CD4-positive, alpha-beta T cell treated with Interleukin-2 at 100 ng/mL for 4 hours (primary cell): ENCODE measurements at places on chromosomes 3 and 15.
A peak's percentile ranks its signal among the peaks of the same experiment; 100 is the strongest.

- no peak for DNase-seq
Measured at GRCh38 chr3:174335910-174336309, 523.2 kb upstream of the NAALADL2 start.

DNA sequence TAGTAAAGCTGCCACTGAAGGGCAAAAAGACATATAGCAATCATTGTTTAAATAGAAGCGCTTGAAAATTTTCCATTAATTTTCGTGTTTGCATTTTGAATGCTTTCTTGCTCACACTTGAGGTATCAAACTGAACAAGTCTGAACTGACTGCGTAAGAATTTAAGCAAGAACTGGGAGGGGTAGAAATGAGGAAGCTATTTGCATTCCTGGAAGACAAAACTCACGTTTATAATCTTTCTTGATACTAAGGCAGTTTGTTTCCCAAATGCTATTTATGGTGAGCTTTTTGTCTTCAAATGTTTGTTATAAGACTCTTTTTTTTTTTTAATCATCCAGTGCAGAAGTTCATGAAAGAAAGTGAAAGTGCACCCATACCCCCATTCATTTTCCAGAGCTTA lies 499.8 kb upstream of the TPRG1 start:
- DNase-seq = no peak

- no peak for DNase-seq
Measured at GRCh38 chr3:132062535-132062934, 27.7 kb upstream of the CPNE4 start.

DNA sequence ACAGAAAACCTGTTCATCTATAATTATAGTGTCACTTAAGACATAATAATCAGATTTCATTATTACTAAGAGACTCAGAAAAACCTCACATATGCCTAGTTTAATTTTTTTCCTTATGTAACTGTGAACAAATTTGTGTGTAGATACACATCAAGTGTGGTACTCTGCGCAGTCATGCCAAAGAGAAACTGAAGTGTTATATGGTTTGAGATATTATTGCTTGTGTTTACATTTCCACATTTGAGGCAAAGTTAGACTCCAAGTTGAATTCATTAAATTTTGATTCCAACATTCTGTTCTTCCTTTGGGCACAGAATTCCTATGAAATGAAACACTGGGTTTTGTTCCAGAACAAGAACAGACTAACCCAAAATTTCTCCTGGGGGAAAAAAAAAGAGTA lies 2.2 kb downstream of the MBNL1 start:
- DNase-seq = no peak

DNA sequence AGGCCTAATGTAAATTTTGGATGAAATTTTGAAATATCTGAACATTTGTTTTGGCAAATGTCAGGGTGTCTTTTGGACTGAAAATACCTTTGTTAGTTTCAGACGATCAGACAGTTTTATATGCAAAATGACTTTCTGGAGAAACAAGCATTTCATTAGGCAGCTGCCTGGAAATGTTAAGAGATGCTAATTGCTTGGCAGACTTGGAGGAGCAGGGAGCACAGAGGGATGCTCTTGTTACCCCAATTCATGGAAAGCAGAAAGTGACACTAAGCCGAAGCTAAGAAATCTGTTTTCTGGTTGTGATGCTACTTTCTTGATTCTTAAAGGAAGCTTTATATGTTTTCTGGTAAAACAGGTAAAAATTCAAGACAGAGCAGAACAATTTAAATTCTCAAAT lies 204.3 kb upstream of the GBE1 start:
- DNase-seq = no peak

- no peak for DNase-seq
Measured at GRCh38 chr3:48418651-48419050, 11.2 kb downstream of the PLXNB1 start.

GRCh38 chr3:54827776-54828175 lies 100.1 kb downstream of the LRTM1 start:
- DNase-seq = no peak

DNA sequence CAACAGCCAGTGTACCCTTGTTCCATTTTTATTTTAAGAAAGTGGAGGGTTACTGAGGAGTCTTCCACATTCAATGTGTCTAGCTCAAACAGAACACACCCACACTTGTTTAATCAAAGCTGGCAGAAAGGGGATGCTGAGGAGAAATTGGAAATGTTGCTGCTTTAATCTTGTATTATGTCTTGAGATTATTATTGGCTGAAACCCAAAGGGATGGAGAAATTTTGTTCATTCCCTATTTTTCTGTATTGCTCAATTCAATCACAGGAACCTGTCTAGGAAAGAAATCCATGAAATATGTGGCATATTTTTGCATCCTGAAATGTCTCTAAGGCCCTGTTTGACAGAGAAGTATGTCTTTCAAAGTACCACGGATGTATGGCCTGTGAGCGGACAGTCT lies 238.0 kb downstream of the MYRIP start:
- no peak for DNase-seq

DNA sequence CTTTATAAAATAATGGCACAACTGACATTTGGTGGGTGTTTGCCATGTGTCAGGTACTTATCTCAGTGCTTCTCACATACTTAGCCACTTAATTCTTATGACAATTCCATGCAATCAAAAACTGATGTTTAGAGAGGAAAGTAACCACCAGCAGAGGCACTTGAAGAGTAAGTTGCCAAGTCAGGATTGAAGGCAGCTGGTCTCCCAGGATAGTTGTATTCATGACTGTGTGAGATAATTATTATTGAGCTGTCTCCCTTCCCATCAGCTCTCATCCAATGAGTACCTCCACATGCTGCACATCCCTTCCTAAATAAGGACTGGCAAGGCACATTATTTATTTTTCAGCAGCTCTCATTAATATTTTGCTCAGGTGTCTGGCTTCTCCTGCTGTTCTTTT lies 4.8 kb downstream of the VEPH1 start:
- DNase-seq = no peak

GRCh38 chr3:72310419-72311380 lies 525.8 kb upstream of the PROK2 start:
- DNase-seq = peak; percentile 14
